ENCODE measurements at places on chromosomes 13 and 19.

GRCh38 chr13:30799356-30799824 lies 64.0 kb downstream of the ALOX5AP start:
- no peak for DNase-seq
- H3K27me3 ChIP-seq, result no peaks in the 10 kb centered on the region
- H3K4me1 ChIP-seq, result peaks cover 20% of the 10 kb centered on the region
- H3K36me3 ChIP-seq, result no peaks in the 10 kb centered on the region
- H3K27ac ChIP-seq, result no peak overlapping the region
- H3K4me3 ChIP-seq, result no peak overlapping the region

GRCh38 chr19:44892932-44893331 lies 1.9 kb downstream of the TOMM40 start:
- H3K4me1 ChIP-seq, result peaks cover 23% of the 10 kb centered on the region
- DNase-seq, result no peak
- H3K4me3 ChIP-seq, result no peak overlapping the region
- no peak overlapping the region for H3K27ac ChIP-seq
- peaks cover 6% of the 10 kb centered on the region for H3K36me3 ChIP-seq

- H3K36me3 ChIP-seq, result no peaks in the 10 kb centered on the region
- DNase-seq, result no peak
- no peaks in the 10 kb centered on the region for H3K27me3 ChIP-seq
- H3K4me1 ChIP-seq, result no peaks in the 10 kb centered on the region
- no peak overlapping the region for H3K4me3 ChIP-seq
These were observed 53.1 kb downstream of the KL start for GRCh38 chr13:33069365-33069764.

GRCh38 chr13:46521921-46522747 lies 30.8 kb upstream of the LRCH1 start:
- no peak for DNase-seq
- no peak overlapping the region for H3K4me3 ChIP-seq
- no peaks in the 10 kb centered on the region for H3K36me3 ChIP-seq
- no peaks in the 10 kb centered on the region for H3K4me1 ChIP-seq
- H3K27ac ChIP-seq, result no peak overlapping the region

DNA sequence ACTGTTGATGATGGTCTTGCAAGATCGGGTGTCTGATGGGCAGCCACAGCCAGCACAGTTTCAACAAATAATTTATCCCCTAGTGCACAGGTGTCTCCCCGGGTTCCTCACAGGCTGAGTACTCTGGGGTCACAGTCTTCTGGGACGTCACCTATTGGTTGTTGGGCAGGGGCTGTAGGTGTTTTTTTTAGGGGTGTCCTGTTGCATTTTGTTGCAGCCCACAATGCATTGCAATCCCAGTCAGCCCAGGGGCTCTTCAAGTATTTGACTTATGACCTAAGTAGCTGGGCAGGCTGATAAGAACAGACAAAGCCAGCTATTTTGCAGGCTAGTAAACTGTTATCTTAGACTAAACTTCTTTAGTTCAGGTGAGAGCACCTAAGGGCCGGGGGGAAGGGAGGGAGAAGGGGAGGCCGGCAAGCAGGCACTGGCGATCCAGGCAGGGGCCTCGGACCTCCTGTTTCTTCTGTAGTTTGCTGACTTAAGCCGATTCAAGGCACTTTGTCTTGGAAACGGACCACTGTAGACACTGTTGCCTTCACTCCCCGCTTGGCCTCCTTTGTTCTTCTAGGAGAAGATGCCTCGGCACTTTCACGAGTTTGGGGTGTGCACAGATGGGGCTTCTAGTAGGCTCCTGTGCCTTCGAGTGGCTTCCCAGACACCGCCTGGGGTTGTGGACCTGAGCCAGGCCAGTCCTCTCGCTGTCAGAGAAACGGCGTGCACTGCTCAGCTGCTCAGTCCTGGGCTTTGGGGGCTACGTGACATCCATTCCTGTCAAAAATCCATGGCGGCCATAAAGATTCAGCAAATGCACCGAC lies 33.9 kb upstream of the GRTP1 start:
- DNase-seq, result no peak
- no peaks in the 10 kb centered on the region for H3K27me3 ChIP-seq
- no peak overlapping the region for H3K27ac ChIP-seq
- H3K4me3 ChIP-seq, result no peak overlapping the region
- H3K36me3 ChIP-seq, result no peaks in the 10 kb centered on the region

- H3K27me3 ChIP-seq, result no peaks in the 10 kb centered on the region
- no peak for DNase-seq
- H3K27ac ChIP-seq, result no peak overlapping the region
- H3K4me1 ChIP-seq, result no peaks in the 10 kb centered on the region
- no peak overlapping the region for H3K4me3 ChIP-seq
- H3K36me3 ChIP-seq, result no peaks in the 10 kb centered on the region
These were observed 801.1 kb downstream of the SLITRK5 start for GRCh38 chr13:88472316-88472715.

DNA sequence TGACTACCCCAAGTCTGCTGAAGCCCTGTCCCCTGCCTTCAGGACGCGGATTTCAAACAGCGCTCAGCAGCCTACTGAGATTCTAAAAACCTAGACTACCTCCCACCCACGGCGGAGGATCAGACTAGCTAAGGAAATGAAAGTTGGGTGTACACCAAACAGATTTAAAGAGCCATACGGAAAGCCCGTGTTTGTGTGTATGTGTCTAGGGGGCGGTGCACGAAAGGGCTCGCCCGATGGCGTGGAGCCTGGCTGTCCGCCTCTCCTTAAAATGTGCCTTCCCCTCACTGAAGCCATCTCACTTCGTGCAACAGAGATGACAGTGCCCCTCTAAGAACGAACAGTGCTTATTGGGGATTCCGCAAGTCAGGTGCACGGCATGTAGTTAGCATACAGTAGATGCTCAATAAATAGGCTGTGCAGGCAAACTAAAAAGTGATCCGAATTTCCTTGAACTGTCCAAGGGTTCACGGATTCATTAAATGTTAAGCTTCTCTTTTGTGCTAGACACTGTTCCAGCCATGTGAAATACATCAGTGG lies 639 bp downstream of the LENG1 start:
- peaks cover 13% of the 10 kb centered on the region for H3K36me3 ChIP-seq

GRCh38 chr19:54995561-54995960 lies 29.4 kb downstream of the NLRP2 start:
- H3K36me3 ChIP-seq, result no peaks in the 10 kb centered on the region
- H3K4me1 ChIP-seq, result no peaks in the 10 kb centered on the region
- no peak overlapping the region for H3K27ac ChIP-seq
- H3K27me3 ChIP-seq, result no peaks in the 10 kb centered on the region

All from body of pancreas (tissue), 4 donors.